ENCODE measurements at places on chromosomes 3 and 15.
A peak's percentile ranks its signal among the peaks of the same experiment; 100 is the strongest.

DNA sequence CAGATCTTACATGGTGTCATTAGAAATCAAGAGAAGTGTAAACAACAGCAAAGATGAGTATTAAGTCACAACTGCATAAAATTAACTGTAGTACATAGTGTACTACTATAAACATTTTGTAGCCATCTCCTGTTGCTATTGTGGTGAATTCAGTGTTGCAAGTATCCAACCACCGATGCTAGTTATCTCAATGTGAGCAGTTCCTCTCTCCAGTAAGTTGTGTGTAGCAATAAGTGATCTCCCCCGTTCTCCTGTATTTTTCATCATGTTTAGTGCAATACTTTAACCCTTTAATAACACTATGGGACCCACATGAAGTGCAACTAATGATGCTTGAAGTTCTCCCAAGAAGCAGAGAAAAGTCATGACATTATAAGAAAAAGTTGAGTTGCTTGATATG, 264.7 kb upstream of the KCNH8 start:
- DNase-seq, result no peak

DNA sequence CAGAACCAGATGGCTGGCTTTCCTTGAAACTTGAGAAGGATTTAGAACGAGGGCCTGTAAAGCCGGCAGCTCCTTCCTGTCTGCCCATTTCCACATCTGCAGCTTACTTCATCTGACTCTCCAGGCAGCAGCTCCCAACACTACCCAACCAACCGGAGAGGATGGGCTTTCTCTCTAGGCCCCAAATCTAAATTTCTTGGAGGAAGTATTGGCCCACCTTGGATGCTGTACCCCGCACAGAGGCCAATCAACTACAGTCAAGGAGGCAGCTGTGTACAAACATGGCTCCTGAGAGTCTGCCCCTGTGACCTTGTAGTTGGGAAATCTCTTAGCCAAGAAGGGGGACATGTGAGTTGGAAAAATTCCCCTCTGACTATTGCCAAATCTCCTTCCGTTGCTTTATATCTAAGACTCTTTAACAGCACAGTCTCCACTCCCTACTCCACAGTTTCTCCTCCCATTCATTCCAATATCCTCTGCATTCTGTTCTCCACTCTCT, 8.0 kb upstream of the ACAP2 start:
- DNase-seq, result no peak

DNA sequence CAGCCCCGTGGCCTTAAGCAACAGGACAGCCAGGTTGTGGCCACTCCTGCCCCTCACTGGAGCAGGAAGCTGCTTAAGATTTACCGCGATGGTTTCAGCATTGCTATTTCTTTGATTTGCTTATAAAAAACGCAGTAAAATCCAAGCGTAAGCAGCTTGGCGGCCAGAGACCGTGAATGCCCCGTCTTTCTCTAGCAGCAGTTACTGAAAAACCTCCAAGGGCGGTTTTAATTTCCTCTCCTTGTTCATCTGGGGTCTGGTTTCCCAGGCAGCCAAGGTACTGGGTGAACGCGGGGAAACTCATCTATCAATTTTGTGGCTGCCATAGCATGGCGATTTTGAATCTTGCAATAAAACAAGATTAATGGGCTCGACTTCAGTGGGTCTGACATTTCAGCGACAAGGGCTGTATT, 130.3 kb downstream of the MINAR1 start:
- DNase-seq, result no peak

DNA sequence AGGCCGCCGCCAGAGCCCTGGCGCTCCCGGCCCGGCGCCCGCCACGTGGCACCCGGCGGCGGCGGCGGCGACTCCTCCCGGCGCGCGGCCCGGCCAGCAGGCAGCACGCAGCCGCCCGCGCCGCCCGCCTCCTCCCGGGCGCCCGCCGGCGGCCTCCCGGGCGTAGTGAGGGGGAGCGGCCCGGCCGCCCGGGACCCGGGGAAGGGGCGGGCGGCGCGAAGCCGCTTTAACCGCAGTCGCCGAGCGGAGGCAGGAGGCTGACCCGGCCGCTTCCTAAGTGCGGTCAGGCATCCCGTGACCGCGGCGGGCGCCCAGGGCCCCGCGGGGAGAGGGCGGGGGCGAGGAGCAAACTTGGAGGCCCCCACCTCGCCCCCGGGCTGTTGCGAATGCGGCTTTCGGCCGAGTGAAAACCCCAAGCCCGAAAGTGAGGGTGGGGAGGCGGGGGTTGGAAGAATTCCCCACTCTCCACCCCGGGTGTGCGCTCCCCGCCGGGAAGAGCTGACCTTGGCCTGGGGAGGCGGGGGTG, 1.7 kb upstream of the HES1 start:
- DNase-seq, result peak; percentile 61

DNA sequence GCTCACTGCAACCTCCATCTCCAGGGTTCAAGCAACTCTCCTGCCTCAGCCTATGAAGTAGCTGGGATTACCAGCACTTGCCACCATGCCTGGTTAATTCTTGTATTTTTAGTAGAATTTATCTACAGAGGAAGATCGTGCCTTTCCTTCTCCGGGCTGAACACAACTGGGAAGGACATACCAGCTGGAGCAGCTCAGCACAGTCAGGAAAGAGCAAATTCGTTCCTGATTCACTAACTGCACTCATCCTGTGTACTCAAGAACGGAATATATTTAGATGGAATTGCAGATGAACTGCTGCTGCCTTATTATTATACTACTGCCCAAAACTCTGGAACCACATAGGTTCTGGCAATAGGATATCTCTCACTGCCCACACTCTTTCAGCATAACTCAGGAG, 27.1 kb upstream of the P4HTM start:
- DNase-seq, result no peak

GRCh38 chr15:51561271-51561670, 61.3 kb downstream of the DMXL2 start:
- no peak for DNase-seq

GRCh38 chr3:147415286-147415685, 6.1 kb downstream of the ZIC1 start:
- no peak for DNase-seq

GRCh38 chr3:103203441-103203840, 768.6 kb downstream of the ZPLD1 start:
- DNase-seq, result no peak

GRCh38 chr15:68053701-68054627, at the start of gene PIAS1:
TSS of gene PIAS1 (plus strand) at chr15:68054315. CDS start at chr15:68054327, 12 bp downstream.
- peak; percentile 95 for DNase-seq

- DNase-seq, result no peak
These were observed 1273.0 kb downstream of the ROBO2 start for GRCh38 chr3:78312851-78313250.

DNA sequence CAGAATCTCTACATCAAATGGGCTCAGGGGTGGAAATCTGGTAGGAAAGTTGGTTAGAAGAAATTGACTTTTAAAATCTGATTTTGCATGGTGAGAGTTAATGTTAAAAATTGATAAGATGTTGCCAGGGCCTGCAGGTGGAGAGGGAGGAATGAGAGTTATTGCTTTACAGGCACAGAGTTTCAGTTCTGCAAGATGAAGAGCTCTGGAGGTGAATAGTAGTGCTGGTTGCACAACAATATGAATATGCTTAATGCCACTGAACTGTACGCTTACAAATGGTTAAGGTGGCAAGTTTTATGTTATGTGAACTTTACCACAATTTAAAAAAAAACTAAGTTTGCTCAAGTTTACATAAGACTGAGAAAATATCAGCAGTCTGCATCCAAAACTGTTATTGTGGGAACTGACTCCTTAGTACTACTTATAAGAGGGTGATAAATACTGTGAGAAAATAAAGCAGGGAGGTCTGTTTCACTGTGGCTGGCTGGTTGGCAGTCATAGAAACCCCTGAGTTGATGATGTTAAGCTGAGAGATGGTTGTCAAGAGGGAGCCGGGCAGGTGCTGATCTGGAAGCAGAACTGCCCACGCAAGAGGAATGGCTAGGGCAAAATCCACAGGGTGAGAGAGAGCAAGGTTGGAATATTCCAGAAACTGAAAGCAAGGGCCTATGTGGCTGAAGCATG, 144.9 kb downstream of the EDEM1 start:
- no peak for DNase-seq

- no peak for DNase-seq
These were observed 11.8 kb downstream of the TNK2 start for GRCh38 chr3:195896361-195897080.

DNA sequence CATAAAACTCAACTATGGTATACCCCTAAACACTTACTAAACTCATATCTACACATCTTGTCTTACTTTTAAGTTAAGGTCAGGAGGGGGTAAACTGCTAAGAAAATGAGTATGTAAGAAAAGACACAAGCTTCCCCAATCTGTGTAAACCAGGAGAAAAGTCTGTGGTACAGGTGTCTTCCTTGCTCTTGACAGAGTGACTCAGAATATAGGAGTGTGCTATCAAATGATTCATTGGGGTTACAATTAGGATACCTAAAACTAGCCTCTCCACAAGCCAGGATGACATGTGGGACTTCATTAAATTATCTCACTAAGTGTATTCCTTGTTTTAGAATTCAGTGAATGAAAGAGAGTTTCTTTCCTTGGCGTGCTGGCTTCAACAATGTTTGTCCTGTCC, 274.8 kb downstream of the BBX start:
- DNase-seq, result no peak

- no peak for DNase-seq
These were observed 69.4 kb downstream of the SLCO3A1 start for GRCh38 chr15:91922646-91923547.

GRCh38 chr3:59717679-59718205, 667.9 kb upstream of the CFAP20DC start:
- no peak for DNase-seq

DNA sequence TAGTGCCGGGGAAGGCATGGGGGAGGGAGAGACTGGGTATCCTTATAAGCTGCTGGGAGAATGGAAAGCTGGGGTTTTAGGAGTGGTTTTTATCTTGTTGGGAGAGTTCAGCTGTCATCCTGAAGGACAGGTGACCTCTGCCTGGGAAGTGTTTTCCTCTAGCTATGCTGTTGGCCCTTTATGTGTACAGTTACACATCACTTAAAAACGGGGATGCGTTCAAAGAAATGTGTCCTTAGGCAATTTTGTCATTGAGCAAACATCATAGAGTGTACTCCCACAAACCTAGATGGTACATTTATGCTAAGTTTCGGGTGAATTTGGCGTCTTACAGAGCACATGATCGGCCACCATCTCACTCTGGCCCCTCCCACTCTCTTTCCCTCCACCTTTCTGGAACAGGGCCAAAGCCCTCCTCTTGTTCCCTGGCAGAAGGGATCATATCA, 164.3 kb upstream of the NUDT16 start:
- DNase-seq, result no peak

Measured in activated naive CD4-positive, alpha-beta T cell treated with anti-CD3 and anti-CD28 coated beads, Interleukin-2, amount 10 ng/mL, durations not matched to agents 7 days and 5 days (primary cell).